ENCODE measurements at places on chromosomes 16 and 17.

DNA sequence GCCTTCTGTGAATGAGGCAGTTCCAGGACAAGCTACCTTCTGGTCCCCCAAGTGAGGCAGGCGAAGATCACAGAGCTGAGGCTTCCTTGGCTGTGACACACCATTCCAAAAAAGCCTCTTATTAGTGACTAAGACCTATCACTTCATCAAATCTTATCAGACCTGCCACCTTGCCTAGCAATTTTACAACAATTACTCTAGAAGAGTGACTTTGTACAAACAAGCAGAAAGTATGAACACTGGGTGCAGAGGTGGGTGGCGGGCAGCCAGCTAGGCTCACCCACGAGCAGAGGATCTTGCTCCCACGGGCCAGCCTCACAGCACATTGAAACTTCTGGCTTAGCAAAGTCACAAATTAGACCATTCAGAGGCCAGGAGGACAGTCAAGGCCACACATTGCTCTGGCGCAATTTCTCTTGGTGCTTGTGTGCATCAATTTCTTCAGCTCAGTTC, 2.2 kb upstream of the ICAM2 start:
- DNase-seq = no peak

- no peak for DNase-seq
Measured at GRCh38 chr16:74724820-74725549, 24.3 kb upstream of the MLKL start.

GRCh38 chr16:56332464-56333079, 92.8 kb downstream of the AMFR start:
- DNase-seq = peak; percentile 56

GRCh38 chr16:48246066-48246465, 1.3 kb downstream of the ABCC11 start:
- no peak for DNase-seq

DNA sequence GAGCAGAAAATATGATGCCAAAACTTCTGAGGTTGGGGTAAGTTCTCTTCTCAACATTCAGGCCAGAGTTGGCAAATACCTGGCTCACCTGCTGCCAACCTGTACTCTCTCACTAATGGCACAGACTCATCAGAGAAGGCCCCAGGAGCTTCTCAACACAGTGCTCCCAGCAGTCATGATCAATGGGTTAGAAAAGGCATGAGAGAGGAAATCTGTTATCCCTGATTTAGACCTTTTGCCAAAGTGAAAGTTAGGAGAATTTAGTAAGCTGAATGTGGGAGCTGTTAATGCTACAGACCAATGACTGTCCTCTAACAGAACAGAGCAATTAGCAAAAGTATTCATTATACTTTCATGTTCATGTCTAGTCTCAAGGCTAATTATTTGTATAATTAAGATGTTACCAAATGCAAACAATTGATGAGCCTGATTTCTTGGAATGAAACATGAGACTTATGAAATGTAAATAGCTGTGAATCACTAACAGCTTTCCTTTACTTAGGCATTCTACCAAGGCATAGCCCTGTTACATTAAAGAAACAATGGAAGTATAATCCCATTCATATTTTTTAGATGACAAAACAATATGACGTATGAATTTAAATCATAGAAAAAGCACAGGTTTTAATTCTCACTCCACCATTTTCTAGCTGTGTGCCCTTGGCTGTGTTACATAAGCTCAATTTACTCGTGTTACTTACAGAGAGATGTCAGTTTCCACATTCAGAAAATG, 68.7 kb upstream of the MARCHF10 start:
- peak; percentile 37 for DNase-seq

DNA sequence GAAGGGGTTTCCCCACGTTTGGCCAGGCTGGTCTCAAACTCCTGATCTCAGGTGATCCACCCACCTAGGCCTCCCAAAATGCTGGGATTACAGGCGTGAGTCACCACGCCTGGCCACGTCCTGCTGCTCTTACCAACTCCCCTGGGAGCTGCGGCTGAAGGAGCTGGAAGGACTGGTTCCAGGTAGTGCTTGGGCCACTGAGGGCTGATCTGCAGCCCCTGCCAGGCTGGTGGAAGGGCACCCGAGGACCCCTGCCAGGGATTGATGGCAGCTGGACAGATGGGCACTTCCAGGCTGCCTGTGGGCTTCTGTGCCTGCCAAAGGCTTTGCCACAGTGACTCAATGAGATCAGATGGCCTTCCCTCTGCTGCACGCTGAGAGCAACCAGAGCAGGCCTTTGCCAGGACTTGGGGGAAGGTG, 2.3 kb downstream of the OXLD1 start:
- DNase-seq = no peak

DNA sequence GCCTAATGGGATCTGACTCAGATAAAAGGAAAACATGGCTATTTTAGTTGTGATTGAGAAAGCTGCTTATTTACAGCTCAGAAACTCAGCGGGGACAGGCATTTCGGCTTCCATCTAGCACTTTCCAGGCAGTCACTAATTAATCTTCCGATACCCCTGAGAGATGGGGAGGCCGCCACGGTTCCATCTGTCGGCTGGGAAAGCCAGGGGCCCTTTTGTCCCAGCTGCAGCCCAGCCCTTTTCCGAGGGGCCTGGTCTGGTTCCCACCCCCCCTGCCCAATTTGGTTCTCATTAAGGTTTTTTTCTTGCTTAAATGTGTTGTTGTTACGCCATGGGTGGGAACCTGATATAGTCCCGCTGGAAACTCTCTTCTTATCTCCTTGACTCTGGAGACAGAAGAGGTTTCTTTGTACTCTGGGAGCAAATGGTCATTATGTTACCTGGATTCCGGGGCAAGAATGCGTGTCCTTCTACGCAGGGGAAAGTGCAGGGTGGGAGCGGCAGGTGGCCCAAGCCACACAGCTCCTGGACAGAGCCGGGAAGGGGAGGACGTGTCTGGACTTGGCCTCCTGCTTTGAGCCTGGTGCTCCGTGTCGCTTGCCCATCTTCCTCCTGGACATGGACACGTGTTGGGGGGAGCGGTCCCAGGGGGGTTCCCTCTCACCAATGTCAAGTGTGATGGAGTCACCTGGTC, 50.9 kb upstream of the GSE1 start:
- DNase-seq = no peak

GRCh38 chr17:56064506-56064905, 88.8 kb upstream of the ANKFN1 start:
- peak; percentile 63 for DNase-seq

DNA sequence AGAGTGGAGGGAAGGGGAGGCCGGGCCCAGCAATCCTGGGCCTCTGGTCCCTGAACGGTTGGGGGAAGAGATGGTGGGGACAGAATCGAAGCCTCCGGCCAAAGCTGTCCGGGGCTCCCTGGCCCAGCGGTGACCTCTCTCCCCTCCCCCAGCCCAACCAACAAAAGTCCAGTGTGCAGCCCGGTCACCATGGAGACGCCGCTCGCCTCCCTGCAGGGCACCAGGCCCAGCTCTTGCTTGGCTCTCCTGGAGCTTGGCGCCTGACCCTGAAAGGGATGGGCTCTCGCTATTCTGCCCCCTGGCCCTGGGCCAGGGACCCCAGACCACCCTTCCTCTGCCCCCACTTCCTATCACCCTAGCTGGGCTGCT, 1.3 kb downstream of the METRN start:
- peak; percentile 48 for DNase-seq

DNA sequence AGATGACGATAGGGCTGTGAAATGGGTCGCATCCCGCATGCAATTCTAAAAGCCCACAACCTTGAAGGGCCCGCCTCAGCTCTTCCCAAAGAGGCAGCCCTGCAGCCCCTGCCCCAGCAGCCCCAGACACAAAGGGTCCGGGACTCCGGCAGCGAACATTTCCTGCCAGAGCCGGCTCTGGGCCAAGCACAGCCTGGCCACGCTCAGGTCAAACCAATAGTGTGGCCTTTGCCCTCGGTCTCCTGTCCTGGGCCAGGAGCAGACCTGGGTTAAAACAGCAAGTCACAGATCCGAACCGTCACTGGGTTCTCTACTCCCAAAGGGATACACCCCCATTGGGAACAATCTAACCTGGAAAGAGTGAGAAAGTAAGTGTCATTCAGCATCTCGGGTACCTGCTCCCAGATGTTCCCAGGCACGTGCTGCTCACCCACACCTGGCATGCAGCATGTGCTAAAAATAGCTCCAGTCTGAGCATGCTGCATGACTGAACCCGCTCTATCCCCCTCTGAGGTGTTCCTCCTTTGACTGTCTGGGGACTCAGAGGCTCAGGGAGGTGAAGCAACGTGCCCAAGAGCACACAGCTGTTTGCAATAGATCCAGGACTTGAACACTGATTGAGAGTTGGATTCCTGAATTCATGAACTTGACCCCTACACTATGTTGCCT, 22.2 kb upstream of the ATP2A3 start:
- no peak for DNase-seq

GRCh38 chr17:56707312-56708219, 114.1 kb downstream of the NOG start:
- DNase-seq = peak; percentile 85

DNA sequence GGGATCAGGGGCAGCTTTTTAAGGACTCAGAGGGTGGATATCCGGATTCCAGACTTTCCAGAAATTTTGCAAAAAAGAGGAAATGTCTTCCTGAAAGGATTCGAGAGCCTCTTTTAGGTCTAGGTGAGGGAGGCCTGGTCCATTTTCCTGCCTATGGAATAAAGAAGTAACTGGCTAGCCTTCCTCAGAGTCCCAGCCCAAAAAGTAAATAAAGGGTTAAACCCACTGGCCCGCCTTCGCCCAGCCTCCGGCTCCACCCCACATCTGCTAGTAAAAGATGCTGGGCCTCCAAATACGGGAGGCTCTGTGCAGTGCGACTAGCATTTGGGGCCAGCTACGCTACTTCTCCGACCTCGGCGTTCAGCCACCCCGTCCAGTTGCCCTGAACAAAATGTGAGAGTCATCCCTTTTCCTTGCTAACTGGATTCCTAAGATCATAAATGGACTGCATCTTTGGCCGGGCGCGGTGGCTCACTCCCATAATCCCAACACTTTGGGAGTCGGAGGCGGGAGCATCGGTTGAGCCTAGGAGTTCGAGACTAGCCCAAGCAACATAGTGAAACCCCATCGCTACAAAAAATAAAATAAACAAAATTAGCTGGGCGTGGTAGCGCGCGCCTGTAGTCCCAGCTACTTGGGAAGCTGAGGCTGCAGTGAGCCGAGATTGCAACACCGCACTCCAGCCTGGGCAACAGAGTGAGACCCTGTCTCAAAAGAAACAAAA, 824 bp upstream of the MPP2 start:
- peak; percentile 90 for DNase-seq

DNA sequence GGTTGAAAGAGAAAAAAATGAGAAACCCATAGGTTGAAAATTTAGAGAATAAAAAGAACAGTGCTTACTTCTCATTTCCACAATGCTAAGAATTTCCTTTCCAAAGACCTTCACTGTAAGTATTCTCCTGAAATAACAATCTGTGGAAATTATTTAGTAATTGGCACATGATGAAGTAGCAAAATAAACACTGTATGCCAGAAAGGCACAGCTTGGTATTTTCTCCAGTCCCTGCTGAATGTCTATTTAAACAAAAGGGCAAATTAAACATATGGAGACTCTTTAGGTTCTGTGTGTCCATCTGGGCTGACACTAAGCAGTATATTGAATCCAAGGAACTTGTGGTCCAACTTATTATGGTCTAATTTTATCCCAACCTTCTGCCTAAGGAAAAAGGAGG, 46.1 kb downstream of the CHCT1 start:
- DNase-seq = peak; percentile 23

DNA sequence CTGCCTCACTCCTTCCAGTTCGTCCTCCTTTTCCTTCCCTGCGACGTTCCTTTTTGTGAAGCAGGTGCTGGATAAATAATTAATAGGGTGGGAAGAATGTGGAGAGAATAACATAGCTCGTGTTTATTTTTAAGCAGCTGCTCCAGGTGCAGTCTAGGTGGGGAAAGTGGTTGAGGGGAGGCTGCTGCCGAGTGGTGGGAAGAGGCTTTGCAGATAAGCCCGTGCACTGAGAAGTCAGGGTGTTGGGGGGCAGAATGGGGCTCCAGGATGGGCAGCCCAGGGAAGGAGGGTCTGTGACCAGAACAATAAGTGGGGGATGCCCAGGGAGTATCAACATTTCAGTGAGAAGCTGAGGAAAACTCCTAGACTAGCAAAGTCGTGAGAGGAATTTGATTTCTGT, 300.5 kb downstream of the CPPED1 start:
- DNase-seq = no peak

- no peak for DNase-seq
Measured at GRCh38 chr16:58109330-58109729, 19.9 kb downstream of the CFAP20 start.

GRCh38 chr16:59259950-59260319, 525.8 kb upstream of the GOT2 start:
- no peak for DNase-seq

All from tongue (tissue), 3 donors.